Activated T-helper 9 cell treated with anti-CD3 and anti-CD28 coated beads, Interleukin-2, amount 50 U/mL, for 16 hours (primary cell): ENCODE measurements at places on chromosomes 7 and 10.

- no peak for DNase-seq
Measured at GRCh38 chr10:73310475-73310874, 48.2 kb downstream of the CFAP70 start.

DNA sequence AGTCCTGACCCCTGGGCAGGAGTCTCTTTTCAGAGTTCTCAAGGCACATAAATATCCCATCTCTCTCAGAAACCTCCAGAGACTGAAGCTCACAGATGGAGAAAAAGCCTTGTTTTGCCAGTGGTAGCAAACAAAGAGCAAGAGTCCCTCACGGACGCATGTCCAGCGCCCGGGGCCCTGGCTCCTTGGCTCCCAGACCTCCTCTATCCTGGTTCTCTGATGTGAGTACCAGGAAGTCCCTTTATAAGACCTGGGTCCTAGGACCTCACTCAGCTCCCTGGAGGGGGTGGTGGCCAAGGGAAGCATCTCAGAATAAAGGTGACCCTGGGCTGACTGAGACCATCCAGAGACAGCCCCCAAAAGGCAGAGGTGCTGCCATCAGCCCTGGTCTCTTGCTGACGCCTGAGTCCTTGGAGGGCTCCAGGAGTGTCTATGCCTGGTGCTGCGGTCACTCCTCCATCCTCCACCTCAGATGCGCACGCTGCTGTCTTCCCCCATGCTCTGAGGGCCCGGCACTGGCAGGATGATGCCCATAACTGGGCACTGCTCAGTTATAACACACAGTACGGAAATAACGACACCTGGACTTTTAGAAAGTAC is 221.5 kb downstream of the TNS3 start:
- no peak for DNase-seq

DNA sequence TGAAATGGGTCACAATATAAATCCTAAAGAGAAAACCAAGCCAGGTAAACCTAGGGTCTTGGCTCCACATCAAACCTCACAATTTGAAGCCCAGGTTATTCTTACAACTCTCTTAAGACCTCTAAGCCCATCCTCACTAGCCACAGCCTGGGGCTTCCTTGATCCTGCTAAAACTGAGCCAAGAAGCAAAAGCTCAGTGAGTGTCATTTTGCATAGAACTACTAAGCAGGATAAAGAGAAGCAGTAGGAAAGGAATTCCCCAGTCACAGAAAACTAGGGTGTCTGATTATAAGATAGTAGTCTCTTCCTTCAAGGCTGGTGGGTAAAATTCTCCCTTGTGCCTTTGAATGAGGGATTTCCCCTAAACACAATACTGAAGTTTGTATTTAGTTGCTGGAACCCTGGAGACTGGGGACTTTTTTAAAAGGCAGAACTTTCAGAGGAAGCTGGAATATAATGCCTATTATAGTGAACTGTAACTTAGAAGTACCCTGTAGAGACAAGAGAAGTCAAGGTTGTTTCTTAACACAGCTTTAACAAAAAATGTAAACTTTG is 196.6 kb upstream of the KIAA1217 start:
- no peak for DNase-seq

- no peak for DNase-seq
Measured at GRCh38 chr7:26587536-26587935, 276.9 kb downstream of the SKAP2 start.

- no peak for DNase-seq
Measured at GRCh38 chr10:58807629-58808022, 295.0 kb downstream of the BICC1 start.

DNA sequence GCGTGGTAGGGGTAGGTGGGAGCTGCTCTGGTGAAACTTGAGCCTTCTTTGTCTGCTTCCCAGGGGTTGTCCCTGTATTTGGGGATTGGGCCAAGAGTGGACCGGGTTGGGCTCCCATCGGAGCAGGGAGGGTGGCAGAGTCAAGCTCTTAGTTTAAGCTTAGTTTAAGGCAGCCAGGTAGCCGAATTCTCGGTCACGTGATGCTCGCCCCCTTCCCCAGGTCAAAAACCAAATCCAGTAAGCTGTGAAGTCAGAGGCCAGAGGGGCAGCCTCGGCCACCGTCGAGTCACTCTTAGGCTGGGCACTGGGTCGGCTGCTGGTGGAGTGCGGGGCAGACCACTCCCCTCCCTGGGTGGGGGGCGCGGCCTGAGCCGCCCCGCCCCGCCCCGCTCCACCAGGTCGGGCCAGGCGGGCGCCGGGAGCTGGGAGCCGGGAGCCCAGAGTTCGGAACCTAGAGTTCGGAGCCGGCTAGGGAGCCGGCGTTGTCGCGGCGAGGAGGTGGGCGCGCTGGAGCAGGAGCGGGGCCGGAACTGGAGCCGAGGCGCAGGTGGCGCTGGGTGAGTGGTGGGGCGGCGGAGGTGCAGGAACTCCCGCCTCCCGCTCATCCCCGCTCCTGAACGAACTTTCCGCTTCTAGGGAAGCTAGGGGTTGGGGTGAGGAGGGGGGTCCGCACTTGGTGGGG is 2.8 kb upstream of the LZTS2 start:
- DNase-seq, result no peak

GRCh38 chr7:4667776-4668509 is 14.2 kb upstream of the FOXK1 start:
- no peak for DNase-seq

GRCh38 chr7:156515911-156516790 is 124.4 kb upstream of the RNF32 start:
- no peak for DNase-seq

- no peak for DNase-seq
Measured at GRCh38 chr7:80370587-80370986, 141.3 kb downstream of the GNAT3 start.

DNA sequence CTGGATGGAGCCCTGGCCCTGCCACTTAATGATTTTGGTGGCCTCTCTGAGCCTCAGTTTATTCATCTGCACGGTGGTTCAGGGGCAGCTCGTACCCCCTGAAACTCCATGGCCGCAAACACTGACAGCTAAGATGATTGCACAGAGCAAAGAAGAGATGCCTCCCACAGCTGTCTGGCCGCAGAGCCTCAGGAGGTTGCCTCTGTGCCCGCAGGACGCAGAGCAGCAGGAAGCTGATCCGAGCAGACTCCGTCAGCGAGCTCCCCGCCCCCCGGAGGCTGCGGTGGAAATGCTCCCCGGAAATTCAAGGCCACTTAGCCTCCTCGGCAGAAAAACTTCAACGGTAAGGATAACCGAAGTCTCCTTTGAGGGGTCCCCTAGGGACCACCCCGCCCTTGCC is 30.2 kb upstream of the C10orf53 start:
- DNase-seq, result no peak

DNA sequence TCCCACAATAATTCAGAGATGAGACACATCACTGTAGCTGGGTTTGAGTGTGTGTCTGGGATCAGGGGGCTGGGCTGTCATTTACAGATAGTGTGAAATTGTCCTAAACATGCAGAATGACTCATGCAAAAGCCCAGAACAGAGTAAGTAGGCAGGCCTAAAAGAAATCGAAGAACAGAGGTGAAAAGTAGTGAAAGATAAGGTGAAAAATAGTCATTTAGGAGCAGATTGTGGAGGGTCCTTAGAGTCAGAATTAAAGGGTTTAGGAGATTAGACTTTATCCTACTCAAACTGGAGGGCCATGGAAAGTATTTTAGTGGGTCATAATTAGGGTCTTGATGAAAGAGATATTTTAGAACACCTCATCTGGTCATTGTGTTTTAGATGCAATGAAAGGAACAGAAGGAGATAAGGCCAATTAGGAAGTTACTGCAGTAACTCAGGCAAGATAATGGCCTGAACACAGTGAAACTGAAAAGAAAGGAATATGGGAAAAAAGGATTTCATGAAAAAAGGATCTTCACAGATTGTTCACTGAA is 58.3 kb upstream of the NEBL start:
- no peak for DNase-seq

GRCh38 chr10:22271786-22272185 is 44.4 kb upstream of the COMMD3 start:
- DNase-seq, result no peak

- no peak for DNase-seq
Measured at GRCh38 chr10:108791794-108792474, 1131.4 kb downstream of the XPNPEP1 start.

- DNase-seq, result no peak
Measured at GRCh38 chr10:112189465-112189864, 5.9 kb upstream of the GPAM start.

DNA sequence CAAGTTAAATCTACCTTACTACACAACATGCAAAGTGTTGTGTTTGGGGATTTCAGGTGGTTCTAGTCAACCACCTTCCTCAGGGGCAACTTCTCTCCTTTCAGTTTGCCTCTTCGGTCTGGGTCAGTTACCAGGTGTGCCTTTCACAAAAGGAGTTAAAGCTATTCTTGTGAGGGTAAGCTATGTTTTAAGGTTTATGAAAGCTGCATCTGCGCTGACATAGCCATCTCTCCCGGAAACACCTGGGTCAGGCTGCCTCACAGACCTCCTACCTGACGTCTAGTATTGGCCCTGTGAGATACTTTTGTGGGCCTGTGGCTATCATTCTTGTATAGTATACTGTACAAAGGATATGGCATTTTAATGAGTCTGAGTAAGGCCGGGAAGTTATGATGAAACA is 67.7 kb upstream of the ITGA8 start:
- no peak for DNase-seq

GRCh38 chr10:96683710-96684109 is 36.6 kb downstream of the PIK3AP1 start:
- DNase-seq, result no peak

- DNase-seq, result no peak
Measured at GRCh38 chr7:25391961-25392587, 163.8 kb upstream of the NPVF start.

DNA sequence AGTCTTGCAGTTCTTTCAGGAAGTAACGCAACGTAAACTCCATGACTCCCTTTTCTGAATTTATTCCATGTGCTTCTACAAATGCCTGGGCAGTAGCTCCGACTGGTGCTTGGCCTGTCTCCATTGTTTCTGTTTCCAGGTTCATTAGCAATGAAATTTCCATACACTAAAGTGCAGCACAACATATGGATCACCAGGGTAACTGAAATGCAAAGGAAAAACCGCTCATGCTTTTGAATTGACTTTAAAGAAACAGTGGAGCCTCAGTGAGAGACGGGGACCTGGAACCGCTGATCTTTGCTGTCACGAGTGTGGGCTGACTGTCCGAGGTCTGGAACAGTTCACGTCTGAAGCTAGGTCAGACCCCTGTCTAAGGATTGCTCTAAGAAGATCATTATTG is 126.5 kb upstream of the IGFBP3 start:
- DNase-seq, result no peak

DNA sequence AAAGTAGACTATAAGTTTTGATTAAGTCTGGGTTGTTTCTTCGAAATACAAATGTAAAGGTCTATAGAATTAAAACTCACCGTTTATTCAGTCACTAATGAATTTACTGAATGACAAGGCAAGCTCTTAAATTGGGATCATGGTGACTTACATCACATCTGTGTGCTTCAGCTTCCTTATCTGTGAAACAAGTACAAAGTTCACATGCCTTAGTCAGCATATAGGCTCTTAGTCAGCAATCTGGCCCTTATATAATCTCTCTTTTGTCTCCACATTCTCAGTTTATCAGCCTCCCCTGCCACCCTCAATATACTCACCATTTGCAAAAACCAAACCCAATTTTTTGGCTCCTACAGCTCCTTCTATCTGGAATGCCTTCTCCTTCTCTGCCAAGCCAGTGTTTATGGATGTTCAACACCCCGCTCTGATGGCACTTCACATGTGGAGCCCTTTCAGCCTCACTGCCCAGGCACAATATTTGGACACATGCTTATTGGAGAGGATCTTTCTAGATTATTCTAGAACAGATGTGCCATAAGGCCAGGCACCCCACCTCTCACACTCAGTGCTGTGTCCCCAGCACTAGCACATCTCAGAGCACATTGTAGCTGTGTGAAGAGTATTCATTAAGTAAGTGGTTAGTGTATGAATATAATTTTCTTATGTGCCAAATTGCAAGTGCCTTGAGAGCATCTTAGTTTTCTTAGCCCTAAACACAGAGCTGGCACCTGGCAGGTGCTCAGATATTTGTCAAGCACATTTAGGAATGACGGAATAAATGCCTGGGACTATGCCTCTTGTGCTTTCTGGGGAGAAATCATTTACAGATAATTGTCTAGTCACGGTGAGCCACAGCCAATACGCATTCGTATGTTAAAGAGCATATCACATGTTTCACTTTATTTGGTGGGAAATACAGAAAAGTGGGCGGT is 9.8 kb upstream of the LAMB1 start:
- DNase-seq, result no peak

GRCh38 chr10:122044045-122044661 is 55.2 kb downstream of the TACC2 start:
- no peak for DNase-seq

GRCh38 chr10:113436851-113437250 is 116.0 kb upstream of the HABP2 start:
- no peak for DNase-seq

DNA sequence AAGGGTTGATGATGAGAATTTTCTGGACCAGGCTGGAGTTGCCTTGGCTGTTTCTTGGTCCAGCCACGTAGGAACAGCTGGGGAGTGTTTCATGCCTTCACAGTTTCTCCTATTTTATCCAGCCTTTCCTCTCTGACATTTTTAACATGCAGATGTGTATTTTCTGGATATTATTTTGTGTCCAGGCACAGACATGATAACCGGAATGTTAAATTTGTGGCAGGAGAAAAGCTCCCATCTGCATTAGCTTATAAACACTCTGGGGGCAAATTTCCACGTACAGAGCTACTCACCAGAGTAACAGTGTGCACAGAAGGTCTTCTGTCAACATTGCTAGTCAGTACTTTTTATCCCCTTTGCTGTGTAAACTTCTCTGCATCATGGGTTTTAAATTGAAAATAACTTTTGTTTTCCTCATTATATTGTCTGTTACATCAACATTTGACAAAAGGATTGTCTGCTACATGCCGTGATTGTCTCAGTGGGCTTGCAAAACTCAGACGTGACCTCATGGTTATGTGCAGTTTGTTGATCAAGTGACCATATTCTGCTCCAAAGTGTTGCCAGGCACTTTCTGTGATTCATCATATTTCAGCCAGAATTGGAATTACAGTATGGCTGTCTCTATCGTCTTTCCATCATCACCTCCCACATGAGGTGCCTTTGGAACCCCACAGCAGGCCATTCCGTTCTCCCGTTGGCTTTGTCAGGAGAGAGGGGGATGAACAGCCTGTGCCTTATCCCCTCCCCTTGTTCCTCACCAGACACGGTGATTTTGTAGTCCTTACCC is 41.4 kb downstream of the INSYN2A start:
- no peak for DNase-seq

DNA sequence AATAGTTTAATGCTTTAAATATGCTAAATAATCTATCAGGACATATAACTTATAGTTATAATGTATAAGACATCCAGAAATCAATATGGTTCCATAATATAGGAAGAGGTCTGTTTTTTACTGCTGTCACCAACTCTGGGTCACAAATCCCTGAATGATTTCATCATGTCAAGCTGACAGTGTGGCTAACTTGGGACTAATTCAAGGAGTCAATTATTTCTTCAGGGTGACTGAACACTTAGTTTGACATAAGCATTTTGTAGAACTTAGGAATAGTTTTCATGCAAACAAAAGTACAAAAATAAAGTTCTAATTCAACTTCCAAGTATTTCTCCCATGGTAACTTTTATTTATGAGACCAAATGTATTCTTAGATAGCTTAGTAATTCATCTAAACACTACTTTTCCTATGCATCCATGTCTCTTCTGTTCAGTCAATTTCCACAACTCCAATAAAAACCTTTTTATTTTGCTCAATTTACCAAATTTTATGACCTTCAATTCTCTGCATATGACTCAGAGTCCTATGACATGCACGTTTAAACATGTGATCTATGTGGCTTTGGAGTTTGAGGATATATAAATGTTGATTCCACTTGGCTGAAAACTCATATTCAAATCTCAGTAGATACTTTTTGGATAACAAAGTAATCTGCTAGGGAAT is 40.3 kb upstream of the GNAT3 start:
- no peak for DNase-seq
